ENCODE measurements at places on chromosomes 1 and 21. TPM values are rescaled to one million over a fixed set of nuclear protein-coding genes. Genes with fewer than 3 reads are reported as not detected.

Gene SIK1
- total RNA-seq = 53.3 TPM

Gene POU3F1
- not detected for total RNA-seq

Gene LRRC38
- not detected for total RNA-seq

Gene AKR7A3
- total RNA-seq = 0.51 TPM

Gene RAB7B
- 10.3 TPM for total RNA-seq

Gene OR2L8
- total RNA-seq = not detected

Gene MAEL
- total RNA-seq = not detected
